IMR-90 (cell line): ENCODE measurements at places on chromosomes 6 and 20. TPM values are rescaled to one million over a fixed set of nuclear protein-coding genes. Genes with fewer than 3 reads are reported as not detected.

DNA sequence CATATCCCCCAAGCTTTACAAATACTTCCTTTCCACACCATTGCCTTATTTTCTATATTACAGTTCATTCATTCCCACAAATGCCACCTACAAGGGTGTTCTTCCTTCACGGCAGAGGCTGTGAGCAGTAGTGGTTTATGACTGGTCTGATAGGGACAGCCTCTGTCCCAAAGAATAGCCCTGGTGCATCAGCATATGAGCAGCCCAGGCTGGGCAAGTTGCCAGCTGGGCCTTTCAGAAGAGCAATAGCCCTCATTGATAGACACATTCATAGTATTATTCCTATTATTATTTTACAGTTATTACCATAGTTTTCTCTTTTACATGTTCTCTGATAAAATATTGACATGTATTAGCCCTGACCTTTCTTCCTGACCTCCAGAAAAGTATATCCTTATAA is 149.9 kb downstream of the MMS22L start:
- no peak overlapping the region for H3K4me3 ChIP-seq
- no peak overlapping the region for H3K27ac ChIP-seq
- H3K36me3 ChIP-seq = no peaks in the 10 kb centered on the region
- no peak for DNase-seq
- H3K4me1 ChIP-seq = no peaks in the 10 kb centered on the region
- no peaks in the 10 kb centered on the region for H3K27me3 ChIP-seq

DNA sequence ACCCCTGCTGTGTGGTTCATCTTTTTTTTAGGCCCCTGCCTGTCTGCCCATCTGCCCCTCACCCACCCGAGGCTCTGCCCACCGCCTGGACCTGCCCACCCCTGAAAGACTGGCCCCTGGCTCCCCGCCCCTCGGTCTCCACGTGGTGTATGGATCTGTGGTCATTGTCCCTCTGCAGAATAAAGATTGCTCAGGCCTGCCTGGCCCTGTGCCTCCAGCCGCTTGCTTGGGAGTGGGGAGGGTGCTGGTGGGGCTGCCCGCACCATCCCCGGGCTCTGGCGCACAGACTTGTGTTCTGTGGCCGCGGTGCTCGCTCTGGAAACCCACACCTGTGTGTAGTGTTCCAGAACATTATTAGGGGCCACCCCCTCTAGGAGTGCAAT is 1.6 kb downstream of the MAP1LC3A start:
- H3K36me3 ChIP-seq = peaks cover 3% of the 10 kb centered on the region; the same call in 1 of the 2 replicates
- no peak for DNase-seq
- no peaks in the 10 kb centered on the region for H3K27me3 ChIP-seq
- no peak overlapping the region for H3K27ac ChIP-seq

GRCh38 chr6:11605507-11605905 is 68.0 kb downstream of the TMEM170B start:
- no peak for DNase-seq
- H3K36me3 ChIP-seq = no peaks in the 10 kb centered on the region
- no peaks in the 10 kb centered on the region for H3K27me3 ChIP-seq
- H3K4me1 ChIP-seq = peaks cover 17% of the 10 kb centered on the region

GRCh38 chr6:51996296-51996947 is 91.0 kb downstream of the PKHD1 start:
- H3K27me3 ChIP-seq = no peaks in the 10 kb centered on the region
- no peaks in the 10 kb centered on the region for H3K36me3 ChIP-seq
- no peak overlapping the region for H3K4me3 ChIP-seq

DNA sequence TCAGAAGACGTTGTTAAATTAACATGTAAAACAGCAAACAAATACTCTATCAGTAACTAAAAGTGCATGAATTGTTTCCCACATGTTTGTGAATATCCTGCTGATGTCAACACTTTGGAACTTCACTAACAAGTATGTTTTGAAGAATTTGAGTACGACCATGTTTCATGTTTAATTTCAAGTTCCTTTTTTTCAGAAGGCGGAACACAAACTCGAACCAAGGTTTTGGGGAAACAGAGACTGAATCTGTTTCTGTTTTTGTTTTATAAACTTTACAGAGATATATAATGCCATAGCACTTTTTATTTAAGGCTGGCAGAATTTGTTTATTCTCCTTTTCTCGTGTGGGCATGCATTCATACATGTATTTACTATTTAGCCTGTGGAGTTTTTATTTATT is 509.3 kb upstream of the CITED2 start:
- no peak overlapping the region for H3K4me3 ChIP-seq
- peak; percentile 27 for DNase-seq
- no peaks in the 10 kb centered on the region for H3K36me3 ChIP-seq
- H3K27me3 ChIP-seq = no peaks in the 10 kb centered on the region
- peaks cover 16% of the 10 kb centered on the region for H3K4me1 ChIP-seq

GRCh38 chr6:139135578-139136545 is 982 bp downstream of the HECA start:
- peak overlapping the region; percentile 75 for H3K4me3 ChIP-seq
- H3K4me1 ChIP-seq = peaks cover 1% of the 10 kb centered on the region; the same call in 1 of the 2 replicates
- peak; percentile 11 for DNase-seq
- no peaks in the 10 kb centered on the region; the same call in 1 of the 2 replicates for H3K27me3 ChIP-seq
- H3K36me3 ChIP-seq = no peaks in the 10 kb centered on the region

- H3K36me3 ChIP-seq = no peaks in the 10 kb centered on the region
- peaks cover 16% of the 10 kb centered on the region for H3K4me1 ChIP-seq
- H3K4me3 ChIP-seq = no peak overlapping the region
- H3K27ac ChIP-seq = no peak overlapping the region
- DNase-seq = no peak
- no peaks in the 10 kb centered on the region for H3K27me3 ChIP-seq
These were observed 11.0 kb upstream of the ARMC12 start for GRCh38 chr6:35725721-35726438.

- H3K27me3 ChIP-seq = no peaks in the 10 kb centered on the region
- no peak overlapping the region for H3K27ac ChIP-seq
- DNase-seq = peak; percentile 10
- no peaks in the 10 kb centered on the region for H3K36me3 ChIP-seq
- no peaks in the 10 kb centered on the region for H3K4me1 ChIP-seq
- no peak overlapping the region for H3K4me3 ChIP-seq
These were observed 148.7 kb upstream of the PHACTR3 start for GRCh38 chr20:59455402-59456341.

DNA sequence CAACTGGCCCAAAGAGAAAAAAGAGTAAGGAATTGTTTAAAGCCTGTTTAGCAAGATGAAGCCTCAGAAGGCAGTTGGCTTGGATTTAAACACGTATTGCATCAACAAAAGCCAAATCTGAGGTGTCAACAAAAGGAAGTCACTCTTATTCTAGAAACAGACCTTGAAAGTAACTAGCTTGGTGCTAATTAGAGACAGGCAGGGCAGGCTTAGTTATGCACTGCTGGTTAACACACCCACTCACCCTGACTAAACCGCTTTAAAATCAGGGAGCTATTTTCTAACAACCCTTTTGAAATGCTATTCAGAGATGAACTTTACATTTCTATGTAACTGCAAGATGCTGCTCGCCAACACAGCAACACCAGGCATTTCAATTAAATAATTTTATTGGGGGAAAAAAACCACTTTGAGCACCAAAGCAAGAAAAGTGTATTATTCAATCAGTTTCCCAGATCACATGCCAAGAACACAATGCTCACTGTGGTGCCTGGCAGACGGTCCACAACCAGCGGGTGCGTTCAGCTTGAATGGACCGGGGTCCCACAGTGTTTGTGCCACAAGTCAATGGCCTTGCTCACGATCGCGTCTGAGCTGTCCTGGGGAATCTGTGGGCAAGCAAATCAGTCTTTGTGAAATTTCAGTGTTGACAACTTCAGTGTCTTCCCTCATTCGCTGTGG is 23.6 kb downstream of the TBC1D7 start:
- peaks cover 13% of the 10 kb centered on the region; the same call in 1 of the 2 replicates for H3K36me3 ChIP-seq
- no peaks in the 10 kb centered on the region for H3K27me3 ChIP-seq
- no peak overlapping the region for H3K27ac ChIP-seq
- no peak overlapping the region for H3K4me3 ChIP-seq

DNA sequence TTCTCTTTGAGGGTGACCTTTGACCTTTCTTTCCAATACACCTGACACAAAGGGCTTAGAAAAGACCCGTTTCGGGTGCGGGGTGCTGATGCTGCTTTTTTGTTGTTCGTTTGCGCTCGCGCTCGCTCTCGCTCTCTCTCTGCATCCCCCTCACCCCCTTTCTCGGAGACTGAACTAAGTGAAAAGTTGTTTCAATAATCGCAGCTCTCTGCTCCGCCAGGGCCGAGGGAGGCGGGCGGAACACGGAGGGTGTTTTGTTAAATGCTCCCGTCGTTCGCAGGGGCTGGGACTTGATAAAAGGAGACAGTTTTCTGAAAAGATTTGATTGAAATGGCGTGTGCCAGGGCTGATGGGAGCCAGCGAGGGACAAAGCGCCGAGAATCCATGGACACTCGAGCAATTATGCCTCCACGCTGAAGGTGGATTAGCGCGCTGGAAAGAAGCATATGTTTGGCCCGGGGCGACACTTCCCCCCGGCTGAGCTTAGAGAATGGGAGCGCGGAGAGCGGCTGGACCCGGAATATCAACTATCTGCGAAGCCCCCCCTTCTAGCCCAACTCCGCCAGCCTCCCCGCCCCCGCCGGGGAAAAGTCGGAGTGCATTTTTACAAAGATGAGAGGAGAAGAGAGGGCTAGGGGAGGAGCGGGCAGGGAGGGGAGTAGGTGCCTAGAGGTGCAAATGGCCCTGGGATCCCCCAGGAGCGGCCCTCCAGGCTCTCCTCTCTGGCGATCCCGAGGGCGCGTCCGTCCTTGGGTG is 25.0 kb downstream of the TFAP2A start:
- H3K36me3 ChIP-seq = no peaks in the 10 kb centered on the region
- peaks cover 81% of the 10 kb centered on the region for H3K27me3 ChIP-seq
- no peak overlapping the region for H3K27ac ChIP-seq
- H3K4me1 ChIP-seq = no peaks in the 10 kb centered on the region
- DNase-seq = no peak
- H3K4me3 ChIP-seq = no peak overlapping the region

DNA sequence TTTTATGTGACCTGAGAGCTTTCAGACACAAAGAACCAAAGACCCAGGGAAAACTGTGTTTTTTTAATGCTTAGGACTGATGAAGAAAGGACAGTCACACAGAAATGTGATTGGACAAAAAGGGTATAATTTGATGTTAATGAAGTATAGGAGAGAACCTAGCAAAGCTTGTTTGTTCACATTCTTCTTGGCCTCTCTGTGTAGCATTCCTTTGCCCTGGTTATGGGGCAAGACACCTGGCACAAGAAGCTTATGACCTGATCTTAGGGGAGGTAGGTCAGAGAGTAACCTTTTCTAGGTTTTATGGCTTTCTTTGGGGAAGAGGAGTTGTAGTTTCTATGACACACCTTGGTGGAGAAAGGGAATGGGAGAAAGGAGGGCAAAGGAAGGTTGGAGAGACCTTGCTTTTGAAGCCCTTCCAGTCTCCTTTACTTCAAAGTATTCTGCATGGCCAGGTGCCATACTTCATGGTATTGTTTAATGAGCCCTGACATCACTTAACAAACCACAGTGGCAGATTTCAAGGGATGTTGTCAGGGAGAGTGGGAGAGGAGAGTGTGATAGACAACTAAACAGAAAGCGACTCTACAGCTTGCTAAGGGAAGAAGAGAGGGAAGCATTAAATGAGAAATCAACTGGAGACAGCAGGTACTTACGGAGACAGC is 701.8 kb upstream of the FLRT3 start:
- no peaks in the 10 kb centered on the region for H3K4me1 ChIP-seq
- no peak for DNase-seq
- H3K36me3 ChIP-seq = no peaks in the 10 kb centered on the region
- no peaks in the 10 kb centered on the region for H3K27me3 ChIP-seq
- H3K27ac ChIP-seq = no peak overlapping the region
- no peak overlapping the region for H3K4me3 ChIP-seq

DNA sequence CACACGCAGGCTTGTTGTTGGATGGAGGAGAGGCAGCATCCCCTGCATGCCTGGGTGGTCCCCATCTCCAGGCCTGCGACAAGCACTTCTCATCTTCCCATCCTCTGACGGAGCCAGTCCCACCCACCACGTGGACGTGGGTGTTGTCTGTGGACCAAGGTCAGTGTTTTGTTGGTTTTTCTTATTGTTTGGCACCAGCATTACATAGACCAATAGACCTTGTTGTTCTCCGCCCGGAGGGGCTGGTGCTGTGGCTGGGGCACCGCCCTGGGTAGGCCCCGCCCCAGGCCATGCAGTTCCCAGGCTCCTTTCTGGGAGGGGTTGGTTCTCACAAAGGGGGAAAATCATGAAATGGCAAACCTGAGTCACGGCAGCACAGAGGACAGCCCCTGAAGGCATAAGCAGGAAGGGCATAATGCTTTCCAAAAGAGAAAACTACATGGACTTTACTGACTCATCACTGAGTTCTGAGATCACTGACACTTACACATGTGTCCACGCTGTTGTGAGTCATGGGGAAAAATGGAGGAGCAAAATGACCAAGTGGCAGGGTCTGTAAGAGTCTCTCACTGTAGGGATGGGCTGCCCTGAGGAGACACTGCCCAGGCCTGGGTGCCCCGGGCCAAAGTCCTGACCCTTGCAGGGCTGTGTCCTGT is 90.8 kb downstream of the THBS2 start:
- no peaks in the 10 kb centered on the region for H3K27me3 ChIP-seq
- no peak overlapping the region for H3K4me3 ChIP-seq
- no peaks in the 10 kb centered on the region for H3K36me3 ChIP-seq
- H3K27ac ChIP-seq = peak overlapping the region; percentile 88
- DNase-seq = peak; percentile 99

- H3K4me1 ChIP-seq = peaks cover 9% of the 10 kb centered on the region
- DNase-seq = peak; percentile 31
- no peak overlapping the region for H3K4me3 ChIP-seq
- no peak overlapping the region for H3K27ac ChIP-seq
- no peaks in the 10 kb centered on the region for H3K27me3 ChIP-seq
These were observed 58.2 kb downstream of the DCBLD1 start for GRCh38 chr6:117540670-117541069.

GRCh38 chr6:67839818-67840217 is 795.3 kb upstream of the ADGRB3 start:
- no peaks in the 10 kb centered on the region for H3K4me1 ChIP-seq
- no peak for DNase-seq
- no peak overlapping the region for H3K4me3 ChIP-seq
- H3K27ac ChIP-seq = no peak overlapping the region
- no peaks in the 10 kb centered on the region for H3K36me3 ChIP-seq
- H3K27me3 ChIP-seq = no peaks in the 10 kb centered on the region

DNA sequence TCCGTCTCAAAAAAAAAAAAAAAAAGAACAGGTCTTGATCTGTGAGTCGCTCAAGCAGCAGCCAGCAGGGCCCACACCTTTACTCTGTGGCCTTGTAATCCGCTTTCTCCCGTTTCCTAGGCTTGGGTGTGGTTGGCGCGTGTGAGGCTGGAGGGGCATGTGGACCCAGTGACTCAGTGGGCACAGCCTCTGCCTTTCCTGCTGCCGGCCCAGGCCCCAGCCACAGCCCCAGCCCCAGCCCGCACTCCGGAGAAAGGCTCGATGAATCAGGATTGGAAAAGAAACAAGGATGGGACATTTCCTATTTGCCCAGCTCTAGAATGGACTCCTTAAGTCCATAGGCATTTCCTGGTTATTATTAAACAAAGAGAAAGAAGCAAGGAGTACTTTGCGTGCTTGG is 4.3 kb downstream of the BHLHE23 start:
- DNase-seq = no peak
- no peak overlapping the region for H3K4me3 ChIP-seq
- no peaks in the 10 kb centered on the region for H3K4me1 ChIP-seq

- H3K27ac ChIP-seq = no peak overlapping the region
- H3K27me3 ChIP-seq = no peaks in the 10 kb centered on the region
- H3K4me1 ChIP-seq = peaks cover 3% of the 10 kb centered on the region
- no peak overlapping the region for H3K4me3 ChIP-seq
These were observed 248.6 kb downstream of the HIVEP2 start for GRCh38 chr6:142696123-142697000.

- no peak overlapping the region for H3K27ac ChIP-seq
- H3K27me3 ChIP-seq = peaks cover 3% of the 10 kb centered on the region
- H3K4me1 ChIP-seq = no peaks in the 10 kb centered on the region
- no peaks in the 10 kb centered on the region for H3K36me3 ChIP-seq
These were observed 28.3 kb upstream of the GGTLC1 start for GRCh38 chr20:24016607-24017457.

The MOG gene
- not detected in 2 replicates for polyA plus RNA-seq

The NRSN1 gene
- not detected in 2 replicates for polyA plus RNA-seq

The LAMP5 gene
- 0.06 TPM in 1 of 2 replicates, not detected in the other for polyA plus RNA-seq

The RRAGD gene
- polyA plus RNA-seq = not detected in 2 replicates
